ENCODE measurements at places on chromosomes 7 and 10.

- DNase-seq = no peak
Measured at GRCh38 chr10:6408799-6409198, 171.3 kb downstream of the PRKCQ start.

DNA sequence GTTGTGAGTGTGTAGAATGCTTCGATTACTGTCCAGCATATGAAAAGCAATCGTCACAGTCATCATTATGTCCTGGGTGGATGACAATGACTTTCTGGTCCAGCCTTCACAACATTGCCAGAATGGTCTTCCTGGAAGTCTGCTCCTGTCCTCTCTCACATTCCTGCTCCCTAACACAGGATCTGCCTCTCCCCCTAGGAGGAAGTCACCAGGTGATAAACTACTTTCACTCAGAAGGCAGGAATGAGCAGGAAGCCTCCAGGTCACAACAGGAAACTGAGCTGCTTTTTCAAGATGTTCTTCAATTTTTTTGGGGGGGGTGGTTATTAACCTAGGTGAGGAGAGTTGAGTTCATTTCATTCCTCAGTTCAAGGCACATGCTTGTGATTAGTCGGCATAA, 13.6 kb upstream of the GPNMB start:
- no peak for DNase-seq

- no peak for DNase-seq
Measured at GRCh38 chr7:17622451-17622850, 317.8 kb downstream of the SNX13 start.

- DNase-seq = no peak
Measured at GRCh38 chr10:62093863-62094291, 174.8 kb downstream of the RTKN2 start.

GRCh38 chr7:89849052-89849451, 305.2 kb upstream of the STEAP1 start:
- no peak for DNase-seq

DNA sequence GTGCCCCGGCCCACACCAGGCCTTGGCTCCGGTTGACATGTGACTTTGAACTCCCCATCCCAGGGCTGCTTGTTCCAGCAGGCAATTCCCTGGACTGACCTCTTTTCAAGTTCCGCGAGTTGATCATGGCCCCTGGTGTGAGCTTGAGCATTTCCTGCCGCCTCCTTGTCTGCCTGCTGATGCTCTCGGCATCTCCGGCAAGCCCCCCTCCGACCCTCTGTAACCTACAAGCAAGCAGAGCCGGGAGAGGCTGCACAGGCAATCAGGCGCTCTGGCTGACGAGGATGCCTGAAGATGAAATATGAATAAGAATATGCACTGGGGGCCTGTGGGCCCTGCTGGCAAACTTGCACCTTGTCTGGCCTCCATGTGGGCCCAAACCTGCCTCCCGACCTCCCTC, 304.9 kb upstream of the MKI67 start:
- no peak for DNase-seq

- no peak for DNase-seq
Measured at GRCh38 chr7:148747274-148747673, 48.6 kb downstream of the CUL1 start.

GRCh38 chr7:8143151-8143874, 118.7 kb downstream of the ICA1 start:
- DNase-seq = no peak

DNA sequence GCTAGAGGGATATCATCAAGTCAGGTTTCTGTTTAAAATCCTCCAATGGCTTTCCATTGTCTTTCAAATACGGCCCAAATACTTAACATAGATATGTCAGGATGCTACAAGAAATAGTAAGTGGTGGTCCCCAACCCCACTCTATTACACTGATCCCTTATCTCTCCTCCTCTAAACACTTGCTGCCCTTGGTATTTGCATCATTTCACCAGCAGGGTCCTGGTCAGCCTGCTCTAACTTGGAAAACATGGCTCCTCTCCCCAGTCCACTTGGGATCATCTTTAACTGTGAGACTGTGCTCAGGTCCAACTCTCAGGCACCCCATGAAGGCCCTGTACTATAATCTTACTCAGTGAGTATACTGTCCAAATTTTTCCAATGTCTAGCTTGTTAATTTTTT, 53.8 kb upstream of the GSAP start:
- DNase-seq = no peak

DNA sequence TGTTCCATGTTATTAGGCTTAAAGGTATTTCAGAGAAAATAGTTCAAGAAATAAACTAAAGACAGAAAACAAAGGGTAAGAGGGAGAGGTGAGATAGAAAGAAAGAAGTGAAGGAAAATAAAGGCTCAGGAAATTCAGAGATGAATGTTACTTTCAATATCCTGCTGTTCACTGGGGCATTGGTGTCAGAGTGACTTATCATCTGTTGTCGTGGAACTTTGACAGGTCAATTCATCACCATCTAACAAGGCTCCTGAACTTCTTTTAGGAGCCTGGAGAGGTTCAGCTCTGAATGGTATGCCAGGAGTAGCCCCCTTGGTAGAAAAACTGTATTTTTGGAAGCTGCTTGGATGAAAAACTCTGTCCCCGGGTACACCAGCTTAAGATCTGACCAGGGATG, 100.1 kb downstream of the KLF6 start:
- DNase-seq = no peak

Measured in amygdala (tissue), 56 donors.